Stimulated activated CD4-positive, alpha-beta T cell treated with anti-CD3 and anti-CD28 coated beads, Interleukin-1b, Interleukin-23, amount 100 ng/mL, for 1 hour (primary cell): ENCODE measurements at places on chromosomes 2 and 18.

GRCh38 chr18:13486686-13487085 lies 239.7 kb downstream of the FAM210A start:
- DNase-seq = no peak

GRCh38 chr2:100233061-100233460 lies 89.2 kb downstream of the LONRF2 start:
- no peak for DNase-seq

DNA sequence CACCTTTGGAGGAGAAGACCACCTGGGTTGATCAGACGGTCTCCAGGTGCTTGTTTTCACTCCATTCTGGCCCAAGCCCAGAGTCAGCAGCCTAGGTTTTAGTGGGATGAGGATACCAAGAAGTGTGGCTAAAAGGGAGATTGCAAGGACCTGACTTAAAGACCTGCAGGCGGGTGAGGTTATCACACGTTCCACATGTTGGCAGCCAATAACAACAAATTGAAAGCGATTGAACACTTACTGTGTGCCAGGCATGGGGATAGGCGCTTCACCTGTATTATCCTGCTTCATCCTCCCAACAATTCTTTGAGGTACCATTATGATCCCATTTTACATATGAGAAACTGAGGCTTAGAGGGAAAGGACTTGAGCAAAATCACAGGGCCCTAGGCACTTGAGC lies 5.0 kb downstream of the ARL4C start:
- DNase-seq = no peak

GRCh38 chr2:102159295-102159694 lies 16.7 kb downstream of the IL1R1 start:
- no peak for DNase-seq

DNA sequence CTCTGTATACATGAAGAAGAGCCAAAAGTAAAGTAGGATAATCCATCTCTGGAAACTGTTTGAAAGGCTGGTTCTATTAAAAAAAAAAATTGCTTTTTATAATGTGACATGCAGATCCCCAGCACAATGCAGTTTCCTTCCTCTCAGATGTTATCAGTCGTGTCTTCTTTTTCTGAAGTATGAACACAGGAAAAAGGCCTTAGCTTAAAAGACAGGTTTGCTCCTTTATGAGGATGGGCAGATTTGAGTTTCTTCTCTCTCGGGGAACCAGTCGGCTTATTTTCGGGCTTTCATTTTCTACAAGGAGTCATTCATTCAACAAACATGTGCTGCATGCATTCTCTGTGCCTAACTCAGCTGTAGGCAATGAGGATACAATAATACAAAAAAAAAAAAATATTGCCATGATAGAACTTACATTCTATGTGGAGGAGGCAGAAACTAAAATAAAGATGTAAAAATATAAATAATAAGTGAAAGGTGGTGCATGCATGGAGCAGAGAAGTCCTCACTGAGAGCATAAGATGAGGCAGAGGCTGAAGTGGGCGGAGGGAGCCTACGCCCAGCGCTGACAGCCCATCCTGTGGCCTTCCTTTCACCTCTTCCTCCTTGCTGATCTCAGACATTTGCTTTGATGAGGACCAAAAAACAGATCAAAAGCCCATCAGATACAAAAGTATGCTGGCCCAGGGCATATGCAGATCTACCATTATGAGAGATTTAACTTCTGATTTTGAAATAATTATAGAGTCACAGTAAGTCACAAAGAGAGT lies at the start of gene CD226:
CD226 (minus strand) TSS at position 513 of the 773 bp plus-strand sequence; CDS start at position 46, 467 bp downstream.
- no peak for DNase-seq

- no peak for DNase-seq
Measured at GRCh38 chr2:18413676-18414396, 146.6 kb downstream of the RDH14 start.

- no peak for DNase-seq
Measured at GRCh38 chr2:203105996-203106395, 91.3 kb downstream of the NBEAL1 start.

GRCh38 chr2:108074150-108074549 lies 87.8 kb downstream of the SLC5A7 start:
- no peak for DNase-seq

DNA sequence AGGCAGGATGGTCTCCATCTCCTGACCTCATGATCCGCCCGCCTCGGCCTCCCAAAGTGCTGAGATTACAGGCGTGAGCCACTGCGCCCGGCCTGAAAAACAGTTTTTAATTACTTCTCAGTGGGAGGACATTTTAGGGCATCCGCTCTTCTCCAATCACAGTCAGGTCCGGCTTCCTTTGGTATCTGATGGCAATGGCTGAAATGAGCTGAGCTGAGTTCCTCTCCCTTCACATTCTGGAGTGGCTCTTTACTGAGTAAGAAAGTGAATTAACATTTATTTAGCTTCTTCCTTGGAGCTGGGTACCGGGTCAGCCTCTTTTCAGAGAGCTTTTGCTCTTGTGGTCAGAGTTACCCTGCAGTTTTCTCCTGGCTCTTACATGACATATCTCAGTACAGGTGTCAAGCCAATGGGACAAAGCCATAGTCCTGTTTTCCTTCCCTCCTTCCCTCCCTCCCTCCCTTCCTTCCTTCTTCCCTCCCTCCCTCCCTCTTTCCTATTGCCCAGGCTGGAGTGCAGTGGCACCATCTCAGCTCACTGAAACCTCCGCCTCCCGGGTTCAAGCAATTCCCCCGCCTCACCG lies 1.1 kb upstream of the TTC27 start:
- no peak for DNase-seq

GRCh38 chr18:28175150-28175929 lies 1.6 kb downstream of the CDH2 start:
- DNase-seq = no peak

- DNase-seq = no peak
Measured at GRCh38 chr2:210715560-210716082, 159.2 kb downstream of the CPS1 start.

GRCh38 chr2:55771612-55772011 lies 78.0 kb upstream of the PNPT1 start:
- no peak for DNase-seq

DNA sequence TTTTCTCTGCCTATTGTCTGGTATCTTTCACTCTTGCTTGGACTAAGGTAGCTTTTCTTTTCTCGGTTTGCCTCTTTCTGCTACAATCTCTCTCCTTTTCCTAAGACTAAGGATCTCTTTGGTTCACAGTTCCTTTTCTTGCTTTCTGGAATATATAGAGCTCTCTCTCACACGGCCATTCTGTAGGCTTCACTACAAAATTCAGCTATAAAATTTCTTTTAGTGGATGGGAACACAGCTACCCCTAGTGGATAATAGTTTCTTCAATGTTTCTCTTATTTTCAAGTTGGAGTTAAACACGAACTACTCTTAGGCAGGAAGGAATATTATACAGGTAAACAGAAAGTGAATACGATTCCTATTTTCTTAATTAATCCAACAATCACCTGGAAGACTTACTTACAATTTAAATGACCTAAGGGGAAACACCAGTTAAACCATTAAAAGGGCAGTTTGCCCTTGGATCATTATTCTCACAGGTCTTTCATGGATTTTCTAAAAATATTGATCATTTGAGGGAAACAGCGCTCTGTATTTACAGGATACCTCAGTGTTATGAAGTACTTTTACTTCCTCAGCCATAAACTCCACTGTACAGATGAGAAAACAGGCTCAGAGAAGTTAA lies 140.5 kb downstream of the LRP2 start:
- DNase-seq = no peak

- DNase-seq = no peak
Measured at GRCh38 chr18:14098428-14098827, 33.8 kb downstream of the ZNF519 start.

DNA sequence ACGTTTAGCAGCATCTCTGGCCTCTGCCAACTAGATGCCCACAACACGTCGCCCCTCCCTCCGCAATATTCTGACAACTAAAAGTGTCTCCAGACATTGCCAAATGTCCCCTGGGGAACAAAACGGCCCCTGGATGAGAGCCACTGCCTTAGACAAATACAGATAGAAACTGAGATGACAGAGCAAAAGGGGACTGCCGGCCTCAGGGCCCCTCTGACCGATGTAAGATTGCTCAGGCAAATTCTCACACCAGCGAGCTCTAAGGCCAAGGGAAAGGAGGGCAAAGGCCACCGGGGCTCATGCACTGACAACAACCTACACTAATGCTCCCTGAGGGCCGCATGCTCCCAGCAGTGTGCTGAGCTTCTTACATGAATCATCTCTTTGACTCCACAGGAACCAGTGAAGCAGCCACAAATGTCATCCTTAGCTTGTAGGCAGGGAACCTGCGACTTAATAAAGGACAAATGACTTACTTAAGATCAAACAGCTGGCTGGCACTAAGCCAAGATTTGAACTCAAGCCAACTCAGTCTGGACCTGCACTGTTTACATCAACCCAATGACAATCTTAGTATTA lies 228.5 kb downstream of the TTC32 start:
- no peak for DNase-seq

- DNase-seq = no peak
Measured at GRCh38 chr18:28995319-28995718, 818.4 kb upstream of the CDH2 start.

- DNase-seq = no peak
Measured at GRCh38 chr2:219159771-219160185, 837 bp downstream of the NHEJ1 start.

DNA sequence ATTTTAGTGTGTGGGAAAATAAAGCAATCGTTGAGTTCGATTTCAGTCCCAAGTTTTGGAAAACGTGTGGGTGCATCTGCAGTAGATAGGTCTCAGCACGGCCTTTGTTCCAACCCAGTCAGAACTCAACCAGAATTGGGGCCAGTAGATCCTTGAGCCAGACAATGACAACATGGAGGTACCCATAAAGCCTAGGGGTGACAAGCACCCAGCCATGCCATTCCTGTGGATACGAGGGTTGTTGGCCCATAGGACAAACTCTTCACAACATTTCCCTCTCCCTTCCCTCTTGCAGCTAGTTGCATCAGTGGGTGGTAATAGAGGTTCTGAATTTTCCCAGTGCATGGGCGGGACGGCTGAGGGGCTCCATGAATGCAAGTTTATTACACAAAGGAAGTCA lies 60.1 kb downstream of the ST3GAL5 start:
- DNase-seq = no peak

DNA sequence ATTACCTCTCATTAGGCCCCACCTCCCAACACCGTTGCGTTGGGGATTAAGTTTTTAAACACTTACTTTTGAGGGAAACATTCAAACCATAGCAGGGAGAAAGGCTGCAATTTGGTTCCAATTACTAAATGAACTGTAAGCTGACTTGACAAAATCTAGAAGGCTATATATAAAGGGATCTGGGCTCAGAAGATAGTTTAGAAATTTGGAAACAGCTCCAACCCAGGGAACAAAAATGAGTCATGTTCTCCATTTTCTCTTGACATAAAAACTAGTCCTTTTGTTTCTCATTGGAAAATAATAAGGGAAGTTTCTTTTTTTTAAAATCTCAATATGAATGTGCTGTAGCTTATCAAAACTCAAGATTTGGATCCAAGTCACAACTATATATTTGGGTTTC lies 17.5 kb downstream of the MOGAT1 start:
- no peak for DNase-seq

GRCh38 chr2:237025090-237025865 lies 60.4 kb upstream of the COPS8 start:
- DNase-seq = no peak

DNA sequence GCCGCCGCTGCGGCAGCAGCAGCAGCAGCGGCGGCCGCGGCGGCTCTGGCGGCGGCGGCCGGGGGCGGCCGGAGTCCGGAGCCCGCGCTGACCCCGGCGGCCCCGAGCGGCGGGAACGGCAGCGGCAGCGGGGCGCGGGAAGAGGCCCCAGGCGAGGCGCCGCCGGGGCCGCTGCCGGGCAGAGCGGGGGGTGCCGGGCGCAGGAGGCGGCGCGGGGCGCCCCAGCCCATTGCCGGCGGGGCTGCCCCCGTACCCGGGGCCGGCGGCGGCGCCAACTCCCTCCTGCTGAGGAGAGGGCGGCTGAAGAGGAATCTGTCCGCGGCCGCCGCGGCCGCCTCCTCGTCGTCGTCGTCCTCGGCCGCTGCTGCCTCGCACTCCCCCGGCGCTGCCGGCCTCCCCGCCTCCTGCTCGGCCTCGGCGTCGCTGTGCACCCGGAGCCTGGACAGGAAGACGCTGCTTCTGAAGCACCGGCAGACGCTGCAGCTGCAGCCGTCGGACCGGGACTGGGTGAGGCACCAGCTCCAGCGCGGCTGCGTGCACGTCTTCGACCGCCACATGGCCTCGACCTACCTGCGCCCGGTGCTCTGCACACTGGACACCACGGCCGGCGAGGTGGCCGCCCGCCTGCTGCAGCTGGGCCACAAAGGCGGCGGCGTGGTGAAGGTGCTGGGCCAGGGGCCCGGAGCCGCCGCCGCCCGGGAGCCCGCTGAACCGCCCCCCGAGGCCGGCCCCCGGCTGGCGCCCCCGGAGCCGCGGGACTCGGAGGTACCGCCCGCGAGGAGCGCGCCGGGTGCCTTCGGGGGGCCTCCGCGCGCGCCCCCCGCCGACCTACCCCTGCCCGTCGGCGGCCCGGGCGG lies 646 bp downstream of the PHLPP1 start:
- DNase-seq = no peak

DNA sequence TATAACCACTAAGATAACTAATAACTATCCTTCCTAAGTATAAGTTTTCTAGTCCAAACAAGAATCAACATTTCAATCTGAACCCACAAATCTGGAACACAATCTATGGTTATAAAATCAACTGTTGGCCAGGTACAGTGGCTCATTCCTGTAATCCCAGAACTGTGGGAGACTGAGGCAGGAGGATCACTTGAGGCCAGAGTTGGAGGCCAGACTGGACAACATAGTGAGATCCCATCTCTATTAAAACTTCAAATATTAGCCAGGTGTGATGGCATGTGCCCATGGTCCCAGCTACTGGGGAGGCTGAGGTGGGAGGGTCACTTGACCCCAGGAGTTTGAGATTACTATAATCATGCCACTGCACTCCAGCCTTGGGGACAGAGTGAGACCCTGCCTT lies 11.2 kb downstream of the MRPS5 start:
- no peak for DNase-seq

DNA sequence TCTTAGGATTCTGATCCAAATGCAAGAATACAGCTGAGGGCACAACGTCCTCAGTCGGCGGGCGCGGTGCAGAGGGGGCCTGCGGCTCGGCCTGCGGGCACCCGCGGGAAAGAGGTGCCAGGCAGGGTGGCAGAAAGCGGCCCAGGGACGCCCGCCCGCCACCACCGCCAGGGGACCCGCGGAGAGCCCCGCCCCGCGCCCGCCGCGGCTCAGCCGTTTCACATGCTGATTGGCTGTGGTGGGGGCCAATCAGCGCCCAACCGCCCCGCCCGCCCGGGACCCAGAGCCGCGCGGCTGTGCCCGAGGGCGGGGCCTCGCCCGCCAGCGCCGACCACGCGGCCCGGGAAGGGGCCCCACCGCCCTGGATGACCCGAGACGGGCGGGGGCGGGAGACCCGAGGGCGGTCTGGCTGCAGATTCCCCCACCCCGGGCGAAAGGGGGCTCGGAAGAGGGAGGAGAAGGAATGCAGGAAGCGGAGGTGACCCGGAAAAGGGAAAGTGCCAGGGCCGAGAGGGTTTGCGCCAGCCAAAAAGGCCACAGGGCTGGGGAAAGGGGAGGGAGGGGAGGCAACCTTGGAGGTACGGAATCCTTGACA lies 8.0 kb downstream of the IRS1 start:
- peak; percentile 84 for DNase-seq

GRCh38 chr2:222353993-222354392 lies 55.2 kb upstream of the PAX3 start:
- DNase-seq = no peak

GRCh38 chr2:32838418-32838817 lies 108.3 kb upstream of the LTBP1 start:
- DNase-seq = no peak
